CD4-positive, alpha-beta T cell (primary cell): ENCODE measurements at places on chromosomes 1 and 21.

- DNase-seq = no peak
These were observed 91.4 kb upstream of the LYPLAL1 start for GRCh38 chr1:219081943-219082925.

GRCh38 chr1:245615001-245615400 lies 460.2 kb downstream of the KIF26B start:
- DNase-seq = no peak

DNA sequence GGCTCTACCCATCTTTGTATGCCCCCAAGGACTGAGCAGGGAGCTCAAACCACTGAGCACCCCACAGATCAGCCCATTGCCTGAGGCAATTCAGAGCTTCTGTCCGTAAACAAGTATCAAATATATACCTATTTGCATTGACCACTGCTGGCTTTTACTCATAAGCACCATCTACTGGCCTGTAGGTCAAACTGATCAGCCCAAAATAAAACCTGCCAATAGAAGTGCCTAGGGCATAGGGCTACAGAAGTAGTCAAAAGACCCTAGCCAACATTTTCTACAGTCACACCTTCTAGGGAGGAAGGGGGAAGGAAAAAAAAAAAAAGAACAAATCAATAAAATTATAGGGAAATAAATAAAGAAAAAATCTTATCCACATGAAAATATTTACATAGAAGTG lies 5.3 kb upstream of the LCE3D start:
- DNase-seq = no peak

DNA sequence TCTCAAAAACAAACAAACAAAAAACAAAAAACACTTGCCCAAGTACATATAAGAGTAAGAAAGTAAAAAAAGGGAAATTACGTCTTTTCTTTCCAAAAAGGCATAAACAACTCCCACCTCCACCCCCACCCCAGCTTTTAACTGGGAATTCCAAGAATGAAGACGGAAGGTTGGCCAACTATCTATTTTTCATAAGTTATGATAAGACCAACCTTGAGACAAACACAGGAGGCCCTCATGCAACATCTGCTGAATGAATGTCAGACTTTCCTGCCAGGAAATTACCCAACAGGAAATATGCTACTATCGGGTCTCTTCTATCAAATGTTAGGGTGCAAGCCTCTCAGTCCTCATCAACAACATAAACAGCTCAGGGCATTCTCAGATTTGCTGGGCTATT lies 1.9 kb downstream of the BSDC1 start:
- no peak for DNase-seq

- DNase-seq = no peak
These were observed 40.2 kb downstream of the PRSS38 start for GRCh38 chr1:227855687-227856086.

GRCh38 chr1:56525489-56526041 lies 53.8 kb downstream of the PLPP3 start:
- no peak for DNase-seq

DNA sequence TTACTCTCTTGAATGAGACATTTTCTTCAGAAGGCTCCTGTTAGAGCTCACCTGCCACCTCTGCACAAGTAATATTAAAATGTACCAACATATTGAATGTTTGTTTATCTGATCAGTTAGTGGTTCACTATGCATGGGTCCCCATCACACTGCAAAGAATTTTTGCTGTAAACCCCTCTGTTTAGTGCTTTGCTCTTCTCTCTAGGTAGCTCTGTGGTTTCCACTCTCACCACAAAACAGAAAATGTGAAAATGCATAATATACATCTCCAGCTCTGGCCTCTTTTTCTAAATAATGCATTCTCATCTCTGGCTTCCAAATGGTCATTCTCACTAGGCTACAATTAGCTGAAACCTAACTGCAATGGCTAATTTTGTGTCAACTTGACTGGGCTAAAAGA lies 176.7 kb downstream of the TRIM33 start:
- no peak for DNase-seq

DNA sequence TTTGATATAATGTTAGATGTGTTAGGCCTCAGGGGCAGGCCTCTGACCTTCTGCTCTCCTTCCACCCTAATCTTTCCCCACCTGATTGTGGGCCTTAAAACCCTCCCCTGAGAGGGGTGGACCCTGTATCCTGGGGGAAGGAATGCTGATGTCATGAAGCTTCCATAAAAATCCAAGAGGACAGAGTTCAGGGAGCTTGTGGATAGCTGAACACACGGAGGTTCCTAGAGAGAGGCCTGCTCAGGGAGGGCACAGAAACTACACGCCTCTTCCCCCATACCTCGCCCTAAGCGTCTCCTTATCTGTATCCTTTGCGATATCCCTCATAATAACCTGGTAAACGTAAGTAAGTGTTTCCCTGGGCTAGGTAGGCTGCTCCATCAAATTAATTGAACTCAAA lies 4.3 kb downstream of the MFN2 start:
- DNase-seq = no peak

DNA sequence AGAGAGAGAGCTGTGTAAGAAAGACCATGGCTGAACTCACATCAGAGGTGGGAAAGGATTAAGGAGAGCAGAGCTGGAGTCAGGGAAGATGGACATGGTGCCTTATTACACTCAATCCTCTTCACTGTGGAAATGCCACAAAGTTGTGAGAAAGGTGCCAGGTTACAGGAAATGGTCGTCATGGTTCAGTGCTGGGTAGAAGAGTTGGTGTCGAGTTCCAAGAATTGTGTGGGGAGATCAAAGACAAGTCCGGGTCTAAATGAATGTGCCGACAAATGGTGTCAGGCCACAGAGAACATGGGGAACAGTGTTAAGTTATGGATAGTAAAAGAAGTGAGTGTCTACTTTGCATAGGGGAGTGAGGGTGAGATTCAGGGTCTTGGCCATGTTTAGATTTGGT lies 40.9 kb downstream of the LAMC2 start:
- DNase-seq = no peak

- DNase-seq = no peak
These were observed 210.4 kb downstream of the PATJ start for GRCh38 chr1:61952675-61953074.
